Jurkat, Clone E6-1 (cell line): ENCODE measurements at places on chromosomes 6 and 20.
A peak's percentile ranks its signal among the peaks of the same experiment; 100 is the strongest.

GRCh38 chr6:116511424-116512110 is at the start of gene CALHM5:
Gene CALHM5, plus strand, starts transcription at chr6:116511639. Its CDS starts 58 bp downstream, at chr6:116511697.
- DNase-seq: peak; percentile 3

- DNase-seq: no peak
Observed at GRCh38 chr6:5936631-5937030, 70.1 kb downstream of the NRN1 start.

- no peak for DNase-seq
Observed at GRCh38 chr20:36677422-36677771, 31.4 kb upstream of the SLA2 start.

DNA sequence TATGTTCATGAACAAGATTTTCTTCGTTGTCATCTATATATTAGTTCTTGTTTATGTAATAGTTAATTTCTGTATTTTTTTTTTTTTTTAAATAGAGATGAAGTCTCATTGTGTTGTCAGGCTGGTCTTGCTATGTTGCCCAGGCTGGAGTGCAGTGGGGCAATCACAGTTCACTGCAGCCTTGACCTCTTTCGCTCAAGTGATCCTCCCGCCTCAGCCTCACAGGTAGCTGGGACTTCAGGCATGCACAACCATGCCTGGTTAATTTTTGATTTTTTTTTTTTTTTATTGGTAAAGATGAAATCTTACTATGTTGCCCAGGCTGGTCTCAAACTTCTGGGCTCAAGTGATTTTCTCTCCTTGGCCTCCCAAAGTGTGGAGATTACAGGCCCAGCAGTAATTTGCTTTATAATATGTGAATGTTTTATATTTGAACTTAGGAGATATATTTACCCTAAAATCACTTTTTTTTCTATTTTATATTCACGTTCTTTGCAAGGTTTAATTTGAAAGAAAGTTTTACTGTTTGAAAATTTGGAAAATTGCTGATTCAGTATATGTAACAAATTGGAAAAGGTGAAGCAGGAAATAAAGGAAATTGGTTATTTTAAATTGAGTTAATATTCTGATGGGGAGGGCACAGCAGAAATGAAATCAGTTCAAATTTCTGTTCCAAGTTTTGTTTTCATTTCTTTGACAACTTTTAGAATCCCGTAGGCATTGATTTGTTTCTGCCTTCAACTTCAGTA is 56.2 kb downstream of the ZFAND3 start:
- DNase-seq: no peak

DNA sequence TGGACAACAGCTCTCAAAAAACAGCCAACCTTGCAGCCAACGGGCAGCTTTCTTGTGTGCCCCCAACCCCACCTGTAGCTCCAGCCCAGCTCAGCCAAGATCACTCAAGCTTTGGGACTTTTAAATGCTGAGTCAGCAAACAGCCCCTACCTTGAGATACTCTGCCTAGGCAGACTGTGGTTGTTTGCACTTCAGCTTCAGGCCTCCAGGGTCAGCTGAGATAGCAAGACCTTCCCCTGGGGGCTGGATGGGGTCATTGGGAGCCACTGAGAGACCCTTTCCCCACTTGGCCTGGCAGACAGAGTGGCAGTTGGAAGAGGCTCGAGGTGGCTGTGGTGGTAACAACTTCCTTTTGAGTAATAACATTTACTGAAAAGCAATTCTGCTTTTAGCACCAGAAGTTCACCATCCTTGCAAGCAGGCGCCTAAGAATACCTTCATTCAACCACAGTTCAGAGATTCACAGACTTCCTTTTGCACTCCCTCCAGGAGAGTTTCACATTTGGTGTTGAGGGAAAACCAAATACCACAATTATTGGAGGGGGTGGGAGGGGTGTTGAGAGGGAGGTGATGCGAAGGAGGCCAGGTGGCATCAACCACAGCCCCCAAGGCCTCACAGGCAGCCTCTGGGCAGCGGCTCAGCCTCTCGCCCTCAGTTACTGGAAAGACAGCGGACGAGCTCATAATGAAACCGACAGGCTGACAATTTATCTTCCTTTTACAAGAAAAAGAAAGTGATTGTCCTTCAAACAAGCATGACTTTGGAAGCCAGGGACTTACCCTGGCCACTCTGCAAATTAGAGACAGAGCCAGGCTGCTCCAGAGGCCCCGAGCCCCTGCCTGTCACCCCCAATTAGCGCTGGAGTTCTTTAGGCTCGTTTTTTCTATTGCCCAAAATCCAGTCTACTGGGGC is 148.1 kb downstream of the CEBPB start:
- DNase-seq: peak; percentile 94

DNA sequence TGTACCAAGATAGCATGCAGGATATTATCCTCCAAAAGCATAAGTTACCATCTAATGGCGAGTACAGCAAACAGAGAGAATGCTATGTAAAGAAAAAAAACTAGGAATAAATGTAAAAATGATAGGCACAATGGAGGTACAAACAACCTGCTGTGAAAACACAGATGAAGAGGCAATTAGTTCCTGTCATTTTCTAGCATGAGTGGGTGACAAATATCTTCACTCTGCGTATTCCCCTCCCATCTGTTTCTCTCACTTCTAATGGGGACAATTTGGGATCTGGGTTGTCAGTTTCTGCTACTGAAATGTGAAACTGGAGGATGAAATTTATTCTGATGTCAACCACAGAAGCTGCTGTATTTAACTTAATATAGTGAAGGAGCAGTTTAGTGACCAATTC is 11.7 kb upstream of the PTPRK start:
- DNase-seq: no peak

GRCh38 chr20:48725555-48725991 is 102.2 kb downstream of the PREX1 start:
- no peak for DNase-seq

- no peak for DNase-seq
Observed at GRCh38 chr20:14336686-14337085, 726 bp downstream of the FLRT3 start.

DNA sequence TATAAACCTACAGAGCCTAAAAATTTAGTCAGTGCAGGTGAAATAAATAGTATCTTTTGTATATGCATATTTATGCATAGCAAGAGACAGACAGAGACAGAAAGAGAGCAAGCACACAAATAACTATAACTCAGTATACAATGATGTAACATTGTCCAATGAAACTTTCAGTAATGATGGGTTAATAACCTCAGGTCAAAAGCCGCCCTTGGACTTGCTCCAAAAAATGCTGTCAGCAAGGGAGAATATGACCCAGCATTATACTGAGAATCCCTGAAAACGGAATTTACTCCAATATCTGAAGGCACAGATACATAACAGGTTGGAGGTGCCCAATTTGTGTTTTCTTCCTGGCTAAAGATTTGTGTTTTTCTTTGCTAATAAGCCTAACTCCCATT is 590.6 kb upstream of the NOX3 start:
- DNase-seq: no peak

GRCh38 chr6:14709066-14709670 is 536.7 kb upstream of the JARID2 start:
- no peak for DNase-seq

- no peak for DNase-seq
Observed at GRCh38 chr20:61803915-61804751, 261.5 kb downstream of the TAF4 start.

GRCh38 chr6:89251170-89251569 is 34.0 kb upstream of the GABRR1 start:
- DNase-seq: no peak

DNA sequence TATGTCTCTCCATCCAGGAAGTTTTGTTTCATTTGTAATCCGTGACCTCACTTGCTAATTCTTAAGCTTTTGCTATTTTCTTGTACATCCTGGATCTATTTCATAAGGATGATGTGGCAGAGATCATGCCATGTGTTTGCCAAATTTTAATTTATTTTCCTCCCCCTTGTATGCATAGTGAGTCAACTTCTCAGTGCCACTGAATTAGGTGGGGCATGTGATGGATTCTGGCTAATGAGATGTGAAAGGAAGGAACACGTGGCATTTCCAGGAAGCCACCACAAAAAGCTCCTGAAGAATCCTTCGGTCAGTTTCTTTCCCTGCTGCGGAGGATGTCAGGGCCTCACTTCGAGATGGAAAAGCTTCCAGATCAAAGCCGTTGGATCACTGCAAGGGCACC is 86.2 kb upstream of the PRL start:
- DNase-seq: no peak

DNA sequence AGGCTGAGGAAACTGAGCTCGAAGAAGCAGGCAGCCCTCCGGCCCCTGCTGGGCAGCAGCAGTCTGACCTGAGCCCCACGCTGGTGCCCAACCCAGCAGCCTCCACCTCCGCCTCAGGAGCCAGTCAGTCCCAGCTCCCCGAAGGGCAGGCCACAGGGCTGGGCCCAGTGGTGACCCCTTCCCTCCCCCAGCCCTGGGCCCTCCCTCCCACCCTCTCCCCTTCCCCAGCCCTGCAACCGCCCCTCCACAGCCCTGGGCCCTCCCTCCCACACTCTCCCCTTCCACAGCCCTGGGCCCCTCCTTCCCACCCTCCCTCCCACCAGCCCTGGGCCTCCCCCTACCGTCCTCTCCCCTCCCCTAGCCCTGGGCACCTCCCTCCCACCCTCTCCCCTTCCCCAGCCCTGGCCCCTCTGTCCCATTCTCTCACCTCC is 115.0 kb downstream of the TAF4 start:
- DNase-seq: no peak

- DNase-seq: no peak
Observed at GRCh38 chr6:2854396-2854982, 12.8 kb upstream of the SERPINB1 start.

- DNase-seq: no peak
Observed at GRCh38 chr6:40171343-40171742, 237.1 kb upstream of the MOCS1 start.

DNA sequence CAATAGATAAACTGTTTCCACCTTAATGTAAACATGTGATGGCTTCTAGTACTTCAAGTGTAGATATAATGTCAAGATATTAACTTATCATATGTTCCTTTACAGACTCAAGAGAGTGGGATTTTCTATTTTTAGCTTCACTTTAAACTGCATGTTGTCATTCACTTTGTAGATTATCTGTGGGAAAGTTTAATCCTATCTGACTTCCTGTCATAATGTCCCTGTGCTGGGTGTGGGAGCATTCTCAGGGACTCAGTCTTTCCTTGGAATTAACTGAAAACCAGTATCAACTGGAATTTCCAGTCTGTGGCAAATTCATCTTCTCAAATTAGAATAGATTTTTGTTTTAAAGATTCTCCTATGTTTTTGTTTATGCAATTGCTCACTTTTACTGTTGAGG is 226.1 kb upstream of the FERMT1 start:
- no peak for DNase-seq
